ENCODE measurements at places on chromosomes 3 and 15.

DNA sequence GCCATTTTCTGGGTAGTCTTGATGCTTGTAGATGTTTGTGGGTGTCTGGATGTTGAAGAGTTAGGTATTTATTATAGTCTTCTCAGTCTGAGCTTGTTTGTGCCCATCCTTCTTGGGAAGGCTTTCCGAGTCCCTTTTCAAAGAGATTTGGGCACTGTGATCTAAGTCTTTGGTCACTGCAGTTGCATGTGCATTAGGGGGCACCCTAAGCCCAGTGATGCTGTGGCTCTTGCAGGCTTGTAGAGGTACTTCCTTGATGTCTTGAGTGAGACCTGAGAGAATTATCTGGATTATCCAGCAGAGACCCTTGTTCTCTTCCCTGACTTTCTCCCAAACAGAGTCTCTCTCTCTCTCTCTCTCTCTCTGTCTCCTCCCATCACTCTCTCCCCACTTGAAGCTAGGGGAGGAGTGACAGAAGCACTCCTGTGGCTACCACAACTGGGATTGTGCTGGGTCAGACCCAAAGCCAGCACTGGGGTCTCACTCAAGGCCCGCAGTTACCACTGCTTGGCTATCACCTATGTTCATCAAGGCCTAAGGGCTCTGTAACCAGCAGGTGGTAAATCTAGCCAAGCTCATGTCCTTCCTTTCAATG is 68.5 kb downstream of the TMCO5A start:
- no peak for DNase-seq

GRCh38 chr3:35871009-35871408 is 231.7 kb downstream of the ARPP21 start:
- DNase-seq, result no peak

- no peak for DNase-seq
Observed at GRCh38 chr3:170848292-170848917, 21.6 kb downstream of the RPL22L1 start.

GRCh38 chr3:64518496-64518895 is 169.3 kb downstream of the ADAMTS9 start:
- no peak for DNase-seq

- no peak for DNase-seq
Observed at GRCh38 chr3:9416139-9416780, 18.8 kb downstream of the SETD5 start.

DNA sequence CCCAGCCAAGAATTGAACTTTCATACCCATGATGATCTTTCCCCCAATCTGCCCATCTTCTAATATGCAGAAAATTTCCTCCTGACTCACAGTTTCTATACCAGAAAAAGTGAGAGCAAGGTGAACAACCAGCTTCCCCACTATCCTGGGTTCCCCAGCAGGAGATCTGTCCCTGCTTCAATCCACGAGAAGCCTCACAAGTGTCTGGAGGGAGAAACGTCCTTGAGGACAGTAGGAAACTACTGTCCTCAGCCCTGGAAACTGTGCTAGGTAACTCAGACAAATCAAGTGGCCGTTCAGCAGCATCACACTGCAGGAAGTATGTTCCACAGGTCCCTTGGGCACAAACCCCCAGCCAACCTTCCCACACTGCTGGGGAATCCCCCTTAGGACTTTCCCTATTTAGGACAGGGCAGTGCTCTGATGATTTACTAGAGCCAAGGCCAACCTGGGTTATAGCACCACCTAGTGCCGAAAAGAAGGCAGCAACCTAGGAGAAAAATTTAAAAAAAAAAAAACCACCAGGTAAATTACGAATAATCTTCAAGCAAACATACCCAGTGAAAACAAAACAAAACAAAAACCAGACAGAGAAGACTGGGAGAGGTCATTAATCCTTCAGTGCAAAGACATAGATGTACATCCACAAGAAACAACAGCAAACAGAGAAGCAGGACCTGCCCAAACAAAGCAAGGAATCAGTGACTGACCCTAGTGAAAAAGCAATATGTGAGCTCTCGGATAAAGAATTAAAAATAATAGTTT is 36.0 kb downstream of the MORC1 start:
- no peak for DNase-seq

DNA sequence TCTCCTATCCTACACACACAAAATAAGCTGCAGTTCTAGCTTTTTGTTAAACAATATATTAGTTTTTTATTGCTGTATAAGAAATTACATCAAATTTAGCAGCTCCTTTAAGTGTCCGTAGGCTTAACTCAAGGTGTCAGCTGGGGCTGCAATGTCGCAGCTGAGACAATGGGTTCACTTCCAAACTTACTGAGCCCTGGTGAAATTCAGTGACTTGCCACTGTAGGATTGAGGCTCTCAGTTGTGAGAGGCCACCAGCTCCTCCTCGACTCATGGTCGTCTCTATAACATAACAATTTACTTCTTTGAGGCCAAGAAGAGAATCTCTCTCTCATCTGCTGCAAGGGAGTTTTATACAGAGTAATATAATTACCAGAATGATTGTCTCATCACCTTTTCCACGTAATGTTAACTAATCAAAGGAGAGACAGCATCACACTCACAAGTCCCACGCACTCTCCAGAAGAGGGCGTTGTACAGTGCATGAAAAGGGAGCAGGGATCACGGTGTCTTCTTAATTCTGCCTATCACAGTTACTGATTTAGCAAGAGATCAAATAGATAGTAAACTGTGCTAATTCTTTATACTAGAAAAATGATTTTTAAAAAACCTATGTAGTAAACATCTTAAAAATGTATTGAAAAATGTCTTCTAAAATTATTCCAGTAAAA is 735.6 kb upstream of the GBE1 start:
- DNase-seq, result no peak

DNA sequence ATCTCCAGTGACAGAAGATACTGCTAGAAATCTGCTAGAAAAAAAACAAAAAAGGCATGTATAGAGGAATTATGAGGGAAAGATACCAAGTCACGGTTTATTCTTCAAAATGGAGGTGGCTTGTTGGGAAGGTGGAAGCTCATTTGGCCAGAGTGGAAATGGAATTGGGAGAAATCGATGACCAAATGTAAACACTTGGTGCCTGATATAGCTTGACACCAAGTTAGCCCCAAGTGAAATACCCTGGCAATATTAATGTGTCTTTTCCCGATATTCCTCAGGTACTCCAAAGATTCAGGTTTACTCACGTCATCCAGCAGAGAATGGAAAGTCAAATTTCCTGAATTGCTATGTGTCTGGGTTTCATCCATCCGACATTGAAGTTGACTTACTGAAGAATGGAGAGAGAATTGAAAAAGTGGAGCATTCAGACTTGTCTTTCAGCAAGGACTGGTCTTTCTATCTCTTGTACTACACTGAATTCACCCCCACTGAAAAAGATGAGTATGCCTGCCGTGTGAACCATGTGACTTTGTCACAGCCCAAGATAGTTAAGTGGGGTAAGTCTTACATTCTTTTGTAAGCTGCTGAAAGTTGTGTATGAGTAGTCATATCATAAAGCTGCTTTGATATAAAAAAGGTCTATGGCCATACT is 4.0 kb downstream of the B2M start:
- no peak for DNase-seq

DNA sequence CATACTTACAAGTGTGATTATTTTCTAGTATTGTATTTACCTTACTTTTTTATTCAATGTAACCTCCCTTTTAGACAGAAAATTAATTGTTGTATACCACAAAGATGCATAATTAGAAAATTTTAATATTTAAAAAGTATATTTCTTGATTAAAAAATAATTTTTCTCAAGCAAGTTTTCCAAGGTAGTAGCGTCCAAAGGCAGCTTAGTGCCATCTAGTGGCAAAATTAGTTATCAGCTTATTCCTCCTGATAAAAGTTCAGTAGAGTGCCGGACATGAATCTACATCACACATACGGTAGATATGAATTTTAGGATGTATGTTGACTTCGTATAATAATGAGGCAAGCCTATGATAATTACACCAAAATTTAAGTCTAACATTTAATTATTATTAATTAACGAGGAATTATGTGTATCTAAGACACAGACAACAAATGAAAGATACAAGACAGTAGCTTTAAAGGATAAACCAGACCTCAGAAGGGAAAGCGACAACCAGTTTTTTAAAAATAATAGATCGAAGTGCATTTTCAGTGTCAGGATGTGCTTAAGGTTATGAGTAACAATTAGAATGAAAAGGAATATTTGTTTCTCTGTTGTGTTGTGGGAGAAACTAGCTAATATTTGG is 405.9 kb downstream of the ROBO1 start:
- DNase-seq, result no peak

DNA sequence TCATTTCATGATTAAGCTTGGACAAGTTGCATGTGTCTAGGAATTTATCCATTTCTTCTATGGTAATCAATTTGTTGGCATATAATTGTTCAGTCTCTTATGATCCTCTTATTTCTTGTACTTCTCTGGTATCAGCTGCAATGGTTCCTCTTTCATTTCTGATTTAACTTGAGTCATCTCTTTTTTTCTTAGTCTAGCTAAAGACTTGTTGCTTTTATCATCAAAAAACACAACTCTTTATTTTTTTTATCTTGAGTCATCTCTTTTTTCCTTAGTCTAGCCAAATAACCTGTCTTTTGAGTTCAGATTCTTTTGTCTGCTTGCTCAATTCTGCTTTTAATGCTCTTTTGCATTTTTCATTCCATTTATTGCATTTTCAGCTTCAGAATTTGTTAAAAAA is 37.3 kb downstream of the UBE3A start:
- DNase-seq, result no peak

DNA sequence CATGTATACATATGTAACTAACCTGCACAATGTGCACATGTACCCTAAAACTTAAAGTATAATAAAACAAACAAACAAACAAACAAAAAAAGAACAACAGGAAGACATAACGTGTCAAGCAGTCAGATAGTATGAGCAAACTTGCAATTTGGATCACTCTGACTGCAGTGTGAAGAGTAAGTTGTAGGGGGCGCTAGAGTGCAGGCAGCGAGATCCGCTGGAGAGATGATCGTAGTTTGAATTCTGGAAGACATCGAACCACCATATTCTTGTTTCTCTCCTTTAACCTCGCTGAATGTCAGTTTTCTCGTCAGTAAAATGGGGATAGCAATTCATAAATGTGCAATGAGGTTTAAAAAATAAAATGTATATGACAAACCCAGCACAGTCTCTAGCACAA is 165.2 kb upstream of the LMCD1 start:
- DNase-seq, result no peak

GRCh38 chr3:15659254-15659975 is 57.9 kb downstream of the BTD start:
- DNase-seq, result no peak

GRCh38 chr15:31397851-31398661 is 71.4 kb downstream of the KLF13 start:
- DNase-seq, result no peak

DNA sequence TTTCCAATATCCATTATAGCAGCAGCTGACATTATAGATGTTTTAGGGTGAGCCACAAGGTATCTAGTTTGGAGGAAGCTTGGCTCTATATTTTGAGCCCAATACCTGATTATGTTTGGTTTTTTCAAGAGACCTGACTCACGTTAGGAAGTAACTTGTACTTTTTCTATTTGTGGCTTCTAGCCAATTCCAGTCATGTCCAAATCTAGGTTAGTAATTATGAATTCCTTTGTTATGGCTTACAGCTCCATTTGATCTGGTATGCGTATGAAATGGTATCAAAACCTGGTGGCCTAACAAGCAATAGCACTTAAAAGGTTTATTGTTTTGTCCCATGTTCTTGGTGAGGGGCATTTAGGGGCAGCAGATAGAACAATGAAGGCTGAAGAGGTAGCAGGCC is 115.9 kb downstream of the TOP2B start:
- no peak for DNase-seq

GRCh38 chr3:42755681-42756578 is 17.1 kb downstream of the CCDC13 start:
- DNase-seq, result no peak

DNA sequence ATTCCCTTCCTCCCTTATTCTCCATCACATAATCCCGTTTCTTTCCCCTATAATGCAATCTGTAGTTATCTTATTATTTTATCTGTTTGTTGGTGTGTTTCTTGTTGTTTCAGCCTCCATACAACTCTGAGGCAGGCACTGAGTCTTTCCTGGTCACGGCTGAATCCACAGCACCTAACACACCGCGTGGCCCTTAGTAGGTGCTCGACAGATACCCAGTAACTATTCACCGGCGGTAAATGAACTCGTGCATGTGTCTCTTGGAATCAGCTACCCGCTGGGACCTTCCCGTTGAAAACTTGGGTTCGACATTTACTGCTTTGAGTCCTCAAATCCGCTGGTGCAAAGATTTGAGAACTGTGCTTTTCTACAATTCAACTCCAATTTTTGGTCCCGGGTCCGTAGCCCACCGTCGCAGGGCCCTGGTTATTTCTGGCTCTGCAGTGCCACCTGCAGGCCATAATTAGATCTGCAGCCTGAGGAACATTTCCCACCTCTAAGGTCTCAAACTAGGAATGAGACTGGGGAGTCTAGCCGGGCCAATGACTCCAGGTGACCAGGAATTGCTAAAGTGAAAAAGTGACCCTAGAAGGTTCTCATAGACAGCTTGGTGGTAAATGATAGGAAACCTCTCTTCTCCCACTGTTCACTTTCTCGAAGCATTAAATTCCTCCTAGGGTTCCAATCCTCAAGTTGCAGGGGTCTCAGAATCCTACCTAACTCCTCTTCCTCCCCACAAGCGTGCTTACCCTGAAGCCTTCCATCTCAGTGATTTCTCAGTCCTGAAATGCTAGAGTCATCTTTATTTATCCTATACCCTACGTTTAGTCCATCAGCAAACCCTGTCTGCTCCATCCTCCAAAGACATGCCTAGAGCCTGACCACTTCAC is 40.0 kb upstream of the TRH start:
- DNase-seq, result peak; percentile 4

DNA sequence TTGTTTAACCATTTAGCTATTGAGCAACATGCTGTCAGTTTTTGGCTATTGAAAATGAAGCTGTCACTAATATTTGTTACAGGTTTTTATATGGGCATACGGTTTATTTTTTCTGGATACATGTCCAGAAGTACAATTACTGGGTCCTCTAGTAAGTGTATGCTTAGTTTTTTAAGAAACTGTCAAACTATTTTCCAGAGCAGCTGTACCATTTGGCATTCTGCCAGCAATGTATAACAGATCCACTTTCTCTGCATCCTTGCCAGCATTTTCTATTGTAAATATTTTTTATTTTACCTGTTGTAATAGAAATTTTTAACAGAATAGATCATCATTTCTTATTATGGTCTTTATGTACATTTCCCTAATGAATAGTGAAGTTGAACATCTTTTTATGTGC is 658.8 kb downstream of the EDEM1 start:
- no peak for DNase-seq

DNA sequence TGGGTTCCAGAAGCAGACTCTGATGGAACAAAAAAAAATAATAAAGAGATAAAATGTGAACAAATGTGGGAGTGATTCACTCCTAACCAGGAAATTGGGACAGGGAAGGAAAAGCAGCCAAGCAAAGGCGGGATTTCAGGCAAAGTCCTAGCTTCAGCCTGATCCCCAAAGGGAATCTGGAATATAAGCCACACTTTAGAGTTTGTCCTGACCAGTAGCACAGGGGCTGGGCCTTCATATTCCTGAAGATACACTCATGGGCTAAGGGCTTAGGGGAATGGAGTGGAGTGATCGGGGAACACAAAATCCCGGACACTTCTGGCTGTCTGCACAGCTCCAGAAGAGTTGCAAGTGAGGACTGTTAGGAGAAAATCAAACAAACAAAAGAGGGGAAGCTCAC is 135.0 kb upstream of the COL8A1 start:
- no peak for DNase-seq

- no peak for DNase-seq
Observed at GRCh38 chr3:11362600-11362999, 90.4 kb downstream of the ATG7 start.

GRCh38 chr3:73669260-73669659 is 44.5 kb upstream of the PDZRN3 start:
- DNase-seq, result no peak

- DNase-seq, result no peak
Observed at GRCh38 chr3:154123906-154124305, 2.7 kb downstream of the ARHGEF26 start.

Data from effector CD8-positive, alpha-beta T cell (primary cell).